Germinal center (tissue), 1 donor: ENCODE measurements at places on chromosomes 12 and 14.

- DNase-seq: no peak
Observed at GRCh38 chr14:80637756-80638619, 303.6 kb downstream of the CEP128 start.

- DNase-seq: no peak
Observed at GRCh38 chr12:51863363-51863932, 14.9 kb upstream of the FIGNL2 start.

DNA sequence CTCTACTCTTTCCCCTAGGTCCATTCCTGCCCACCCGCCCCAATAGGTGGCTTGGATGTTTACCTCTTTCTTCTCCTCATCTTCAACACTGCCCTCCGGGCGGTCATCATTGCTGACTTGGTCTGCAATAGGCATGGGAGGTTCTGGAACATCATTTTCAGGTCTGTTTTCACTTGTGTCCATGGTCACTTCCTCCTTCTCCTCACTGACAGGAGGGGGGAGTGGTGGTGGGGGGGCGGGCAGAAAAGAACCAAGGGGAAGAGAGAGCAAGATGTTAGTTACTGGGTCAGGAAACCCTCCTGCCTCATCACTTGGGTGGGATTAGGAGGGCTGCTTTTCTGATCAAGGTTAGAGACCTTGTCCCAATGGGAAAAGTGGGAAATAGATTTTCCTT is 12.1 kb upstream of the CDH24 start:
- DNase-seq: no peak

DNA sequence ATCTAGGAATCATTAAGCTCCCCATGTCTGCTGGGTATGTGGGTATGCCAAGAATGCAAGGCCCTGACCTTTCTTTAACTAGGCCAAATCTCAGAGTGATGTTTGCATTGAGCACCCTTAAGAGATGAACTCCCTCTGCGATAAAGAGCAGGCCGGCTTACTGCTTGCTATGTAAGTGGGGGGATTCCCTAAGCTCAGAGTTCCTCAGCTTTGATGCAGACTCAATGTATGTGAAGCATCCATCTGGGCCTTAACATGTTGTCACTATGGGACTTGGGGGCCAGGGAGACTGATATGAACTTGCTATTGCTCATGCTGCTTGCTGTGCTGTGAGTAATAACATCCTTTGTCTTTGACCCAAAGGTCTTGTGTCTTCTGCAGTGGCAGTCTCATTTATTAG is 149.7 kb downstream of the C12orf75 start:
- DNase-seq: no peak

GRCh38 chr14:102605029-102605428 is 12.6 kb downstream of the RCOR1 start:
- no peak for DNase-seq

GRCh38 chr12:28936221-28936620 is 212.9 kb upstream of the FAR2 start:
- no peak for DNase-seq

DNA sequence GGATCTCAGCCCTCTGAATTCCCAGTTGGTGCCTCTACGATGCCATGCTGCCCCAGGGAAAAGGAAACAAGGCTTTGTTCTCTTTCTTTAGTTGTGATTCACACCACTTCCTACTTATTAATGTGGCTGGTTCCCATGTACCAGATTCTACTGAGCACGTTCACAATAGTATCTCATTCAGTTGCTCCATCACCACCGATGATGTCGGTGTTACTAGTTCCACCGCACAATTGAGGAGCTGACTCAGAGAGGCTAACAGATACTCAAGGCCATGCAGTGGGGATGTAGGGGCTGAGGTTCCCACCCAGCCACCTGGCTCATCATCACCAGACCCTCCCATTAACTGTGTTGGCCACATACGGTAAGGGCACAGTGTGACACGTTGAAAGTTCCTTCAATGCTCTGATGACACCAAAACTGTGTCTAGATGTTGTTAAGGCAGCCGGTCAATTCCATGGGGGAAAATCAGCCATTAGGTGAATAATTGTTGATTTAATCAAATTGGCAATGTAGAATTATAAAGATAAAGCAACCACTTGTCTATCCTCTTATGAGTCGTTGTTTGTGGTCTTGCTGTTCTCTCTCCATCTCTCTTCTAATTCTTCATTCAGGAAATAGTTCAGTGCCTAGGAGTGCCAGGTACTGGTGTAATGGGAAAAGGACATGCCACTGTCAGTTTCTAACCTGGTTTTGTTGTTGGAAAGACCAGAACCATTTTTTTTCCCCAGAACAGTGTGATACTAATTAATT is 244.2 kb upstream of the CRY1 start:
- DNase-seq: no peak

DNA sequence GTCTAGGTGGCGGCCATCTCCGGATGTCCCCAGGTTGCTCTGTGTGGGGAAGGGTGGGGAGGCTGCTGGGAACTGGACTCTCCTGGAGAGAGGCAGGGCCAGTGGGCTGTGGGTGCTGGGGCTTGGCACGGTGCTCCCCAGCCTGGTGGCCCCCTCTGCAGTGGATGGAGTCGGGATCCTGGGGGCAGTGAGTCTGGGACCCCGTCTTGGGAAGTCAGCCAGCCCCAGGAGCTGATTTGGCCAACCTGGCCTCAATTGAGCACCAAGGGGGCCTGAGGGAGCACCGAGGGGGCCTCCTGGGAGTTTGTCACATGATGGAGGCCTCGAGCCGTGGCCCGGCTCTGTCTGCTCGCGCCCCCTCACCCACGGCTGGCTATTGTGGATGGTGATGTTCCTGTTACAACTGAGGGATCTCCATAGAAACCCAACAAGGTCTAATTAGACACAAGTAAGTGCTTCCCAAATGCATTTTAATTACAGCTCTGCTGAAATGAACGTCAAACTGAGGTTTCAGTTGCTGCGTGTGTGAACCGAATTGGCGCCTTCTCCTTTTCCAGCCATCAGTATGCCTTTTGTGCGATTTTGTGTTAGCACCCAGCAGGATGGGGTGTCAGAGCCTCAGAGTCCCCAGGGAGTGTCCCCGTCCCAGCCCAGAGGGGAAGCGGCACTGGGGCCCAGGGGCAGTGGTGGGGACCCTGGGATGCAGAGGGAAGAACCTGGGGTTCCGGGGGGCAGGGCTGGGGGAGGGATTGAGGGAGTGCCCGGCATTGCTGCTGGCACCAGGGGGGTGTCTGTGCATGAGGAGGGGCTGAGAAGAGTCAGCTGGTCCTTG is 71.8 kb downstream of the KIF26A start:
- DNase-seq: no peak

GRCh38 chr12:126588586-126589249 is 1523.5 kb downstream of the AACS start:
- DNase-seq: no peak

DNA sequence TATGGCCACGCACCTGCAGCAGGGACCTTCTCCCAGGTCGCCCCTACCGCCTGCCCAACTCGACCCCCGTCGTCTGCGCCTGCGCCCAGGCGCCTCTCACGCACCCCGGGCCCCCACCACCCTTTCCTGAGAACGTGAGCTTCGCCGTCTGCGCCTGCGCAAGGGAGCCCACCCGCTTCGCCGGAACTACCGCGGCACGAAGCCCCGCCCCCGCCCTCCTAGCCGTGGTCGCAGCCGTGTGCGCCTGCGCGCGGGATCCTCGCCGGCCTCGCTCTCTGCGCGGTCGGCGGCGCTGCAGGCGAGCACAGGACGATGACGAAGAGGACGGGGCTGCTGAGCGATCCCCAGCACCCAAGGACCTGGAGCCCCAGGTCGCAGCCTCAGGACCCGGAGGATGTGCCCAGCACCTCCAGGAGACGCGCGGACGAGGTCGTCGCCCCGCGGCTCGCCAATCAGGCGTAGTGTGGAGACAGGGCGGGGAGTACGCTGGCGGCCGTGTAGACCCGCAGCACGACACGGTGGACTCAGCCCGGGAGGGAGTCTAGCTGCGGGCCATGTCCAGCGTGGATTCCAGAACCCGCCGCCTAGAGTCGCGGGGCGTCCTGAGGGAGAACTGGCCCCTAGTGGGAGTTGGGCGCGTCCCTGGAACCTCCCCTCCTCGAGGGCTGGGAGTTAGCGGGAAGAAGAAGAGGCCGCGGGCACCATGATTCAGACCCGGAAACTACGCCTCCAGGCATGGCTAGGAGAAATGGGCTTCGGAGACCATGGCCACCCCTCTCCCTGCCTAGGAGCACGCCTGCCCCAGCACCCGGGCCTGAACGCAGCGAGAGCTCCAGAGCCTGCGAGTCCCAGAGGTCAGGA is 1120.8 kb upstream of the TMEM132C start:
- peak; percentile 5 for DNase-seq

GRCh38 chr12:65462484-65462883 is 184.0 kb downstream of the MSRB3 start:
- no peak for DNase-seq

- DNase-seq: no peak
Observed at GRCh38 chr12:33432992-33433391, 6.6 kb downstream of the SYT10 start.

DNA sequence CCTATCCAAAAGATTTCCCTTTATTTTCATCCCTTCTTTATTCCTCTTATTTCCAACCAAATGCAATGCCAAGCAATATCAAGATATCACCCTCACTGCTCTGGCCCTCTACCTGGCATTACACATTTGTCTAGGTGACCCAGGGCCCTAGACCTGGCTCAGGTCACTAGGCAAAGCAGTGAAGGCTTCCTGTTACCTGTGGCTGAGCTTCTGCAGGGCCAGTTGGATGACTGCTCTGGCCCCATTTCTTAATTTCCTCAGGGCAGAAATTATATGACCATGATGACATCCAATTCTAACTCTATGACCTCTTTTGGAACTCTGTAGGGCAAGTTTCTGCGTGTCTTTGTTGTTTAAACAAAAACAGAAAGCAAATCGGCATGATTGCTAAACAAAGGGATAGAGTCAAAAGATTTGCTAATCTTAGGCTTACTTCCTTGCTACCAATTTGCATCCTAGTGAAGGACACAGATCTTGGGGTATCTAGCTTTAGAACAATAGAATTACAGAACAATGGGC is 7.4 kb upstream of the CCDC198 start:
- DNase-seq: no peak

DNA sequence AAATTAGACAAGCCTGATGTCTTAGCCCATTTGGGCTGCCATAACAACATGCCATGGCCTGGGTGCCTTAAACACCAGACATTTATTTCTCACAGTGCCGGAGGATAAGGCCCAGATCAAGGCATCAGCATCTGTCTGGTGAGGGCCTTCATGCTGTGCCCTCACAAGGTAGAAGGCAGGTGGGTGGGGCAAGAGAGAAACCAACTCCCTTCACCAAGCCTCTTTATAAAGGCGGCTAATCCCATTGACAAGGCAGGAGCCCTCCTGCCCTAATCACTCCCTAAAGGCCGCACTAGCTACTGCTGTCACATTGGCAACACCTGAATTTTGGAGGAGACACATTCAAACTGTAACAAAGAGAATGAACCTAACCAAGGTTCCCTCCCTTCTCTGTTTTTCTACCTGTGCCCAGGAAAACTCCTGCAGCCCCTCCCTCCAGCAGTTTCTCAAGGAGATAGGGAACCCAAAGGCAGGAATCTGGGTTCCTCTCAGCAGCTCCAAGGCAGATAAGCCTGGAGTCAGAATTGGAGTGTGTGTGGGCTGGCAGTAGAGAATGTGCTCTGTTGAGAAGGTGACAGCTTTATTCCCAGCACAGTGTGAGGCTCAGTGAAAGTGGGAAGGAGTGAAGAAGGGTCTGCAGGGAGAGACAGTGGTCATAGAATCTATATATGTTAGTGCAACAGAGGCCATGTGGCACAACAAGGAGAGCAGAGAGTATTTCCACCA is 21.7 kb upstream of the GPATCH2L start:
- no peak for DNase-seq

DNA sequence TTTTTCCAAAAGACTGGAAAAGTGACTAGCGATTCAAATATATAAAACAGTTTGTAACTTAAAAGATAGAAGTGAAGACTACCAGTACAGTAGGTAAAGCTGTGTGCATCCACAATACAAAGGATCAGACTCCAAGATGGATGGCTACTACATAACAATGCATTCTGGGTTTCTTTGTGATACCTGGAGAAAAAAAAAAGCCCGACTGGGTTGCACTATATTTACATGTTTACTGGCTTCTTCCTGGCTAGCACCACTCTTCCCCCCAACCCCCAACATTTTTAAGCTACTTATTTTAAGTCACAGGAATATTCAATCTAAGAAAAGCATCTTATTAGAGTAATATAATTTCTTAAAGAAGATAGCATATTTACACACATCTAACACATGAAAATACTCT is 61.1 kb upstream of the SINHCAF start:
- no peak for DNase-seq

GRCh38 chr12:75489187-75489586 is 8.6 kb downstream of the GLIPR1 start:
- DNase-seq: no peak

DNA sequence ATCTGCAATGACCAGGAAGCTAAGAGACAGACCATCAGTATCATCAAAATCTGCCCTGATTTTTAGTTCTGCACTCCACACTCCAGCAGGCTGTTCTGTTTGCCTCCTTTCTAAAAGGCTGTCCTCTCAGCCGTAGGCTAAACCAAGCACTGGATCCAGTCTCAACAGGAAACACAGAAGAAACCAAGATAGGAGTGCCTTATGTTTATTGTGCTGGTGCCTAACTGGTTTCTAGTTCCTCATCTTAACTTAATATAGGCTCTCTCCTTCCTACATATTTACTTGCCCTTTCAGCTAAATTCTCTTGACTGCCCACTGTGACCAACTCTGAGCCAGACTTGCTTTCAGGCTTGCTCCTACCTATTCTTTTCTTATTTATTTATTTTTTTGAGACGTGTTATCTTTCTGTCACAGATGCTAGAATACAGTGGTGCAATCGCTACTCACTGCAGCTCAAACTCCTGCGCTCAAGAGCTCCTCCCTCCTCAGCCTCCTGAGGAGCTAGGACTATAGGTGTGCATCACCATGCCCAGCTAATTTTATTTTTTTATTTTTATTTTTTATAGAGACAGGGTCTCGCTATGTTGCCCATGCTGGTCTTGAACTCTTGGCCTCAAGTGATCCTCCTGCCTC is 30.8 kb downstream of the GALNT4 start:
- DNase-seq: peak; percentile 35

GRCh38 chr12:96375841-96376604 is 24.2 kb downstream of the CDK17 start:
- peak; percentile 7 for DNase-seq
